Transverse colon (tissue), 4 donors: ENCODE measurements at places on chromosomes 4 and X.

- DNase-seq, result no peak
Observed at GRCh38 chrX:68989456-68989855, 160.6 kb downstream of the EFNB1 start.

DNA sequence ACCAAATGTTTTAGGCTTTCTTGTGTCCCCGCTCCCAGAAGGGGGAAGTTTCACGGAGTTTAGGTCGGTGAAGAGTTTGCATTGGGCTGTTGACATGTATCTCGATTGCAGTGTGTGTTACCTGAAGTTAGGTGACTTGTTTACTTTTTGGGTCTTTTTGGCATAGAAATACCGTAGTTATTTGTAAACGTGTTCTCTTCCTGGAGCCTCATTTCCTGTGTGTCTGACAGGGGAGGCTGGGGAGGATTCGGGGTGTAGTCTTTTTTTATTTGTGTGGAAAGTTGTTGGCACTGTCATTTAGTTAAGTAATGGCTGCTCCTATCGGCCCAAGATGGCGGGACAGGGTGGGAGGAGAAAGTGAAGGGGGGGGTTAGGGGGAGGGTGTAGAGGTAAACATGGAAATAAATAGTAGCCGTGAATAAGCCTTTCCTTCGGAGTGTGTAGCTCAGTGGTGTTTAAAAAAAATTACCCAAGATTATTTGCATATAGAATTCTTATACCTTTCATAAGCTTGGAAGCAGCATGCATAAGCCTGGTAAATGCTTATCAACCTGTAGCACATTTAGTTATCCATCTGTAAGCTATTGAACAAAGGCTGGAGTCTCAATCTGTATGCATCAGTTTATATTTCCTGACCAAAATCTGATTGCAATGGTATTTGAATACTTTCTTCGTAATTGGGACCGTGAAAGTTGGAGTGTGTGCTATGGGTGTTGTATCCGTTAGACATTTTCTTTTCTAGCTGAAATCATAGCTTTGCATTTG lies 1.6 kb downstream of the KDM6A start:
- peak; percentile 42 for DNase-seq

GRCh38 chr4:77172336-77172735 lies 15.3 kb downstream of the CCNG2 start:
- DNase-seq, result no peak

DNA sequence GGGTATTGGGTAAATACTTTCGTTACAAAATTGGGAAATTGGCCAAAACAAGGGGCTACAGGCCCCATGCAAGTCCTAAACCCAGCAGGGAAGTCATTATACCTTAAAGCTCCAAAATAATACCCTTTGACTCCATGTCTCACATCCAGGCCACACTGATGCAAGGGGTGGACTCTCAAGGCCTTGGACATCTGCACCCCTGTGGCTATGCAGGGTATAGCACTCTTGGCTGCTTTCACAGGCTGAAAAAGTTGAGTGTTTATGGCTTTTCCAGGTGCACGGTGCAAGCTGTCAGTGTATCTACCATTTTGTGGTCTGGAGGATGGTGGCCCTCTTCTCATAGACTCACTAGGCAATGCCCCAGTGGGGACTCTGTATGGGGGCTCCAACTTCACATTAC lies 326.5 kb downstream of the TEX13C start:
- no peak for DNase-seq

DNA sequence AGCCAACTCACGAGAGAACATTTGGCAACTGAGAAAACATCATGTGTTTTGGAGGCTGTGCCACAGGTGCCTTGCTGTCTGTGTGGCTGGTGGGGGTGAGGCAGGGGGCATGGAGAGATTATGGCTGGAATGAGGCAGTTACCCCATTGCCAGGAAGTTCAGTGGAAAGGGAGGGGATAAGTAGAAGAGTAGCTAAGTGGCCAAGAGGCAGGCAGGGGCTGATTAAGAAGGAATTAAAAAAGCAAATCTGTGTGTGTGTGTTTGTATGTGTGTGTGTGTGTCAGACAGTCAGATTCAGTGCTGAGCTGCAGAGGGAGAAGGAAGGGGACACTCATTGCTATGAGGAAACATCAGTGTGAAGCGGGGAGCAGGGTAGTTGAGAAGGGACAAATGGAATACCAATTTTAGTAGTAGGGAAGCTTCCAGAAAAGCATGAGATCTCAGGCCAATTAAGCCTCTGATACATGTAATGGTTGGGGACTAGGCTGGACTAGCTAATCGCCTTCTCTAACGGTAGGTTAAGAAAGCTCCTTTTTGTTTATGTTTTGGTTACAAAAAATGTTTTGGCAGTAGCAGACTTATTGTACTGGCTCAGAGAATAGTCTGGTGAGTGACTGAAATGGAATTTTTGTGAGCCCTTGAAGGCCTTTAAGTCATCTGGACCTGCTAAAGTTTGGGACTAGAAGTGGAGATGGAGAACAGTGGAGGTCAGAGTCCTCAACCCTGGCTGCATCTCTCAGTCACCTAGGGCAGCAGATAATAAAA lies 18.5 kb downstream of the TMEM164 start:
- no peak for DNase-seq

DNA sequence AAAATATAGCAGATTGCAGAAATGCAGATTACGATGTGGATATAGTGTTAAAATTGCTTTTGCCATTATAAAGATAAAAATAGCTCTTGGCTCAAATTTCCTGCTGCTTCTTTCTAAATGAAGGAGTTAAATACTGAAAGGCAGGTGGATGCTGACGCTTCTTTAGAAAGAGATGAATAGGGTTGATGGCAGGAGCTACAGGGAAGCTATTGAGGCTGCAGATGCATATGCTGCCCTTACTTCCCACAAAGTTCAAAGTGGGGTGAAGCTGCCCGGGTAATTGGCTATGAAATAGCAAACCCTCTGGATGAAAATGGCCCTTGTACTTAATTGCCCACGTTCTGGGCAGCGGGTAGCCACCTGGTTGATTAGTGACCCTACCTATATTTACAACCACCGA lies 379.5 kb downstream of the ZIC3 start:
- no peak for DNase-seq

GRCh38 chr4:87406462-87406861 lies 15.5 kb upstream of the HSD17B11 start:
- DNase-seq, result no peak

DNA sequence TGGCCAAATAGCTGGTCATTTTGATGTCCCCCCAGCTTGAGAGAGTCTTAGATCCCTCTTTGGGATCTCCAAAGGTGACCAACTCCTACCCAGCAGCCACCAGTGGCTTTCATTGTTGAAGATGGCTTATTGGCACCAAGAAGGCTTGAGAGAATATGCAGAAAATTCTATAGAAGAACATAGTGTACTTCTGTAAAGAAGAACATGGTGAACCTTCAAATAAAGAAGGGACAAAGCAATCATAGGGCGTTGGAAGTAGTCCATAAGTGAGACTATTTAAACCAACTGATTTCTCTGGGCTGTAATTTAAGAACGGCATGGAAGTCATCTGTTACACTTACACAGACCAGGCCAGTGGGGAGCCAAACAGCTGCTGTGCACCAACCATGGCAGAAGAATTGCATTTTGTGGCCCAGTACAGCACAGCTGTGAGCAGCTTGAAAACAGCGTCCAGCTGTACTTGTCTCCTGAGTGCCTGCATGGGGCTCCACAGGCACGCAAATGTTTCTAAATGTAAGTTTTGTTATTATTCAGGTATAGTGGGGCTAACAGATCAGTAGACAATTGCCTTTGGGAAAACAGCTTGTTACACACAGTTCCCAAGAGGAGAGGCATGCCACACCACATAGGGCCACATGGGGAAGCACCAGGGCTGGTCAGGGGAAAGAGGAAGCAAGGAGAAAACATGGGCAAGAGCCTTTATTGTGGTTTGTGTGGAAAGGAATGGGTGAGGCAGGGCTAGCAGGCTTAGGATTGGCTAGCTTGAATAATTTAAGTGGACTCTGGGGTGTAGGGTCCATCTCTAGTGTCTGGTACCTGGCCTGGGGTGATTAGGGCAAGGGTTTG lies 125.0 kb downstream of the ARHGAP6 start:
- no peak for DNase-seq

- DNase-seq, result no peak
Observed at GRCh38 chr4:85898231-85898630, 423.3 kb downstream of the ARHGAP24 start.

DNA sequence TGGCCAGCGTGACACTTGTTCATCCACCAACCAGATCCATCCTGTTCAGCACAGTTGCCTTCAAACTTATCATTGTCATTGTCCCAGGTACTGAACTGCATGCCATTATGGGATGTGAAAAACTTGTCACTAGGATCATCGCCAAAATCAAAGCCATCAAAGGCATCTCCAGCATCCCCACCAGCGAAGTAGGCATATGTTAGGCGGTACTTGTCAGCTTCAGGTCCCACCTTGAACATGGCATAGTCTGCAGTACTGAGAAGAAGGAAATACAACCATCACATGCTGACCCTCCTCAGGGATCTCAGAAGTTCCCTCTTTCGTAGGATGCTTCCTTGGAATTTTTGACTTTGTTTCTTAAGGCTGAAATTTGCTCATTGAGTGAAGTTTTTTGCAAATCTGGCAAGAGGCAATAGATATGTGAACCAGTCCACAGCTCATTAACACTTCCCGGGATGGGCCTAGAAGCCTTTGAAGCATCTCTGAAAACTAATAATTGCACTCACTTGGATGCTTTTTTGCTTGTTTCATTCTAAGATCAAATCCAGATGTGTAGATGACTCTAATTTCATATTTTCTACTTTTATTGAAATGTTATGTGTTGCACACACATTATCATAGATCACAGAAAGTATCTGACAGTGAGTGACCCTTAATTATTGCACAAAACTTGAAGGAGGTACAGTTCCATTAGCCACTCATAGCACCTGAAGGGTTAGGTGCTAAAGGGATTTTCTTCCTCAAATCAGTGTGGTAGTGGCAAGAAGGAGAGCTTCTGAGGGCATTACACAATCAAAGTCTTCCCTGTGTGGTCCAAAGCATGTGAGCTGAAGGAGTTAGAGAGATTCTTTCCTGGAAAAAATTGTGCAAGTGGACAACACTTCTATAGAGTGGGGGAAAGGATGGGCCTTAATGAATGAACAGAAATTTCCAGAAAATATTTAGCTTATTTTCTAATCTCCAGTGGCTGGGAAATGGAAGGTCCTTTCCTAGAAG lies 5.4 kb downstream of the FGG start:
- DNase-seq, result no peak
